ENCODE measurements at places on chromosomes 5 and 9. TPM values are rescaled to one million over a fixed set of nuclear protein-coding genes. Genes with fewer than 3 reads are reported as not detected.

Gene AGXT2
- total RNA-seq: not detected

Gene CDH9
- 34.2 TPM for total RNA-seq

Gene MSX2
- total RNA-seq: not detected

Gene PCDHA10
- total RNA-seq: 20.3 TPM

Gene GARIN3
- not detected for total RNA-seq

Gene PCDHGB6
- total RNA-seq: 12.8 TPM

Gene BARHL1
- total RNA-seq: not detected

Gene F2RL2
- total RNA-seq: 0.31 TPM

Gene SLC46A2
- total RNA-seq: not detected

Gene ORM1
- total RNA-seq: not detected

Gene SPEF2
- total RNA-seq: 9.0 TPM
